ENCODE measurements at places on chromosomes 2 and 18.

- DNase-seq, result peak; percentile 87
These were observed 261.8 kb upstream of the CHAC2 start for GRCh38 chr2:53505826-53506225.

DNA sequence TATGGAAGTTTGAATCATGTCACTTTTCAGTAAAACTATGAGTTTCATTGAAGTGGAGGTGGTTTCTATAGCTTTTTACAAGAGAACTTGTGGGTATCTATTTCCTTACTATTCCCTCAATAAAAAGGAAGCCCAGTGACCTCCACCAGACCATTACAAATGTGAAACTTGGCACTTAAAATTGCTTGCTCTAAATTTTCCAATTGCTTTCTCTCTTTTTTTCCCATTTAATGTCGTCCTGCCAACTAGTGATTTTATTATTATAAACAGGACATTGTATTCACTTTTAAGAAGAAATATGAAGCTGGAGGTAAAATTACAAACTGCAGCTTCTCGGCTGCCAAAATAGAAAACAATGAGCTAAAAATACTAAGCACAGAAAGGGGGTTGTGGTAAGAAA, 208.2 kb upstream of the ALPP start:
- no peak for DNase-seq

- DNase-seq, result peak; percentile 82
These were observed 36.9 kb downstream of the RIT2 start for GRCh38 chr18:43078478-43079092.

DNA sequence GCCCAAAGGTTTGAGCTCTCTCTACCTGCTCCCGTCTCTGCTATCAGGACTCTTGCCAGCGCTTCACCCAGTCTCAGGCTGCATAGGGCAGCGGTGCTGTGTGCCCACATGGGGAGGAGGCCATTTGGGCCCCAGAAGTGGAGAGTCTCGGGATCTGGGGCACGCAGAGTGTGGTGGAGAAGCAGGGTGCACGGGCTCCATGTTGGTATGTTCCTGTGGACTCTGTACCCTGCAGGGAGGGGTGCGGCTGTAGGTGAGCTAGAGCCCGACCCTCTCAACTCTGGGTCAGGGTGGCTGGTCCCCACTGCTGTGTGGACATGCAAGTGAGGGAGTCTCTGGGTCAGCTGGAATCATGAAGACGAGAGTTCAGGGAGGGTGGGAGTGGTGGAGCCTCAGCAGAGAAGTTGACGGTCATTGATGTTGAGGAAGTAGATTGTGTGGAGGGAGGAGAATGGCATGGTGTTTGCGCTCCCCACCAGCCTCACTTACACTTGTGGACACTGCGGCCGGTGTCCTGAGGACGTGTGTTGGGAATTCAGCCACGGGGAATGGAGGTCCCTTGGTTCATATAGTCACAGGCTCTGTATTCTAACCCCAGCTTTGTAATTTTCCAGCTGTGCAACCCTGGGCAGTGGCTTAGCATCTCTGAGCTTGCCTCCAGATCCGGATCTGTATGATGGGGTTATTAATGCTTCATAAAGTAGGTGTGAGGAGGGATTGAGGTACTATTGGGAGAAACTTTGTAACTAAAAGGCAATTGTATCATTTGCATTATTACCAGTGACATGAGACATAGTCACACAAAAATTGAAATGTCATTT, 840 bp upstream of the PSD4 start:
- DNase-seq, result no peak

DNA sequence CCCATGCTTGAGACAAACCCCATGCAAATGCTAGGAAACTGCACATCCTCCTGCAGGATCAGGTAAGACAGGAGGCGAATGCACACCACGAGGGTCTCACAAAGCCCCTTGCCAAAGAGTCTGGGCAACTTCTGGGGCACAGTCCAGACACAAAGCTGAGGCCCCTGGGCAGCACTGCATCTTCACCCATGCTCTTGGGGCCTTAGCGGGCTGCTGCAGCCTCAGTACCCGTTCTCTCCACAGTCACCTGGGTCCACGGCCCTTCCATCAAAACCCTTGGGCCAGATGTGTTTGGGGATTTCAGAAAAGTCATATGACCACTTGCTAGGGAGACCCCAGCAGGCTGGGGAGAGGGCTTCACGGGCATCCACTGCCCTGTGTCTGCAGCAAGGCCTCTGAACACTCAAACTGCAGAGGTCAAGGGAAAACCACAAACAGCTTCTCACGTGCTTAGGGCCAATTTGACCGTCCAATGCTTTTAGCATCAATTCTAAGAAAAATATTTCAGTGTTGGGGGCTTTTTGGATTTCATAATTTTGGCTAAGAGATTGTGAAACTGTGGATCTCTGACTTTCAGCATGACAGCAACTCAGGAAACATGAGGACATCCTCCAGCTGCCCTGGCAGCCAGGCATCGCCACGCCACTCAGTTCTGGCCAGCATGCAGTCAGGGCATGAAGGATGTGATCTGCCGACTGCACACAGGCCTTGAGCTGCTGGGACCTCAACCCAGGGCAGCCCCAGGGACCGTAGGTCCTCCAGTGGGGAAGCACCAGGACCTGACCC, 20.0 kb downstream of the PASK start:
- no peak for DNase-seq

- DNase-seq, result no peak
These were observed 115.2 kb upstream of the FOSL2 start for GRCh38 chr2:28277466-28277865.

GRCh38 chr18:37639846-37640245, 74.2 kb upstream of the CELF4 start:
- DNase-seq, result no peak

Measured in islet precursor cell (in vitro differentiated cells).